Sciatic nerve (tissue), 2 donors: ENCODE measurements at places on chromosomes 1 and 21.
A peak's percentile ranks its signal among the peaks of the same experiment; 100 is the strongest.

DNA sequence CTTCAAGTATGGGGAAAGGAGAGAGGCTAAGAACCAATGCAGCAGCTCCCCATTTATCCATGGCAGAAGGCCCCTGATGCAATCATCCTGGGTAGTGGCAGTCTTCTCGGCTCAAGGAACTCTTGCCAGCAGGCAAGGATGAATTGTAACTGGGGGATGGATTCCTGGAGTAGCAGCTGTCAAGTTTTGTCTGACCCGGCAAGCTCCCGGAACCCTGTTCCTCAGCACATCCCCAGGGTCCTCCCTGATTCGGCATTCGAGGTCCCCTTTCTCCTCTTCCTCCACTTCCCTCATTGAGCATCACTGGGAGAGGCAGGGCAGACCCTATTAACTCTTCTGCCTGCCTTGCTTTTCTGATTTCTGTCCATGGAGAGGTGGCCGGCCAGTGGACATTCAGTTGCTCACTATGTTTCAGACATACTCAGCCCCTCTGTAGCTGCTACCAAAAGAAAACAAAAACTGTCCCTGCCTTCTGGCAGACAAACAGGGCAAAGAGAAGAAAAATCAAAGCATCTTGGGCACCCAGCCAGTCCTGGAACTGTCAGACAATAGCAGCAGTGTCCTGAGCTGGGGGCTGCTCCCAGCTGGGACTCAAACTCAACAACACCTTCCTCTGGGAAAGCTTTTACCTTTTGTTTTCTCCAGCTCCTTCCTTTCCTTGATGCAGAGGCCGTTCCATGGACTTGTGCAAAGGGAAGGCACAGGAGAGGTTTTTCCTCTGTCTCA lies 5.6 kb upstream of the PTCH2 start:
- peak; percentile 65 for DNase-seq

GRCh38 chr1:43432907-43433306 lies 20.8 kb downstream of the HYI start:
- DNase-seq, result peak; percentile 39

- DNase-seq, result no peak
These were observed at the start of gene TMCO2 for GRCh38 chr1:40247655-40248054. Gene TMCO2 (plus strand): TSS chr1:40247937. CDS start chr1:40247994, 57 bp downstream.

GRCh38 chr1:48031676-48032075 lies 34.5 kb upstream of the TRABD2B start:
- DNase-seq, result no peak

- no peak for DNase-seq
These were observed 33.4 kb upstream of the IFFO2 start for GRCh38 chr1:18989896-18990295.

DNA sequence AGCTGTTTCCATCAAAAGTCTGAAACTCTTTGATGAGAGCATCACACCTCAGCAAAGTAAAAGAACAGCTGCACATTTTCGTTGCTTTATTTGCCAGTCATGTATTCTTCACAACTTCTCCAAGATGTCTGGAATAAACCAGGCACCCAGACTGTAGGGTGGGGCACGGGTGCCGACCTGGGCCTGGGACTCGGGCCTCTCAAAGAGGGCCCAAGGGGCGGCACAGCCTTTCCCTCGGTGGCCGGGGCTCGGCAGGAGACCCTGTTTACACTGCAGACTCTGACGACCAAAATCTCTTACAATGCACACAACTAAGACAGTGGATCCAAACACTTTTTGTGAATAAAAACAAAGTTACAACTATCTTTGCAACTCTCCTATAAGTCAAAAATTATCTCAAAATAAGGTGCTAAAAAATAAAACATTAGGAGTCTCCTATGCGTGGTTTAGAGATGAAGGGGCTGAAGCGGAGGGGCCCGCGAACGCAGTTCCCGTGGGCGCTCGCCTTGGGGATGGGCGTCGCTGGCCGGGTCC lies 696 bp downstream of the LSS start:
- no peak for DNase-seq

- DNase-seq, result no peak
These were observed 75.9 kb downstream of the VWA5B1 start for GRCh38 chr1:20366463-20367115.

DNA sequence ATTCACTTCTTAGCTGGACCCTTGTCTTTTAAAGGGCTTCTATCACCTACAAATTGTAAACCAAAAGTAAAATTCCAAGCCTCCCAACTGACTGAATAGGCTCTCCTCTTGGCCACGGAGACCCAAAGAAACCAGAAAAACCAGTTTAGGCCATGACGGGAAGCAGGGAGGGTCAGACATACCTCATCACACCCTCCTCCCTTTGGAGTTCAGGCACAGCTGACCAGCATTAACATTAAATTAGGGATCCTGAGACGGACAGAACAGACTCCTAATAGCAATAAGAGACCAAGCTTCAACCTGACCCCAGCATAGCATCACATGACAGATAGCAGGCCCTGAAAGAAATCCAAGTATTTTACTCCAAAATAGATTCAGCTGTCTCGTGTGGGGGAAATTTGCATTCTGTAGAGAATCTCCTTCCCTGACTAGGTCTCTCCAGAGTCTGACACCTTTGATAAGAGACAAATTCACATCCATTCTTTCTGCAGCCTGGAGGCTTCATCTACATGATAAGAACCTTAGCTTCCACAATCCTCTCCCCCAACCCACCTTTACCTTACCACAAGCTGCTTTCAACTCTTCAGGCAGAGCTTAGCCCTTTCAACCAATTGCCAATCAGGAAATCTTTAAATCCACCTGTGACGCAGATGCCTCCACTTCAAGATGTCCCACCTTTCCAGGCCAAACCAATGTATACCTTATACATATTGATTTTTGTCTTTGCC lies 177.1 kb upstream of the RAB4A start:
- DNase-seq, result no peak

DNA sequence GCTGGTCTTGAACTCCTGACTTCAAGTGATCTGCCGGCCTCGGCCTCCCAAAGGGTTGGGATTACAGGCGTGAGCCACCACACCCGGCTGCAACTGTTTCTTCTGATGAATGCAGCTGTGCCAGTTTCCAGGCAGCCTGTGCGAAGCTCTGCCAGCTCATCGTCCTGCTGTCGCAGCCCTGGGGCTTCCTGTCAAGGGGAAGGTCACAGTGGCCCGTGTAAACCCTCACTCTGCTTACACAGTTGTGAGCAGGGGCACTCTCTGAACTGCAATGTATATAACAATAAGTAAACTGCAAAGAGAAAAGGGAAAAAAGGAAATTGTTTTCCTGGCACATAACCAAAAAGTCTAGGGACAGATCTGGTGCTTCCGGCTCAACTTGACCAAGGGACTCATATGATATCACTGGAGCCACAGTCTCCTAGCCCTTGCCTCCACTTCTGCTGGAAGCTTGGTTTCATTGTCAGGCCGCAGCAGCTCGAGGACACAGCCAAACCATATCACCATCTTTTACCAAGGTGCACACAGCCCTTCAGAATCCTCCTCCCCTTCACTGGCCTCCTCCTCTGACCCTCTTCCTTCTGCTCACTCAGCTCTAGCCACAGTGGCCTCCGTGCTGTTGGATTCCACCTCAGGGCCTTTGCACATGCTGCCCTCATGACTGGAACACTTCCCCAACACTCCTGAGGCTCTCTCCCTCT lies 22.8 kb upstream of the LBR start:
- DNase-seq, result peak; percentile 54

GRCh38 chr1:110240476-110241210 lies 30.5 kb downstream of the KCNC4 start:
- DNase-seq, result no peak

GRCh38 chr21:42315296-42315891 lies at the start of gene TFF3:
Gene TFF3 (minus strand): TSS chr21:42315409. CDS start chr21:42315374, 35 bp downstream.
- DNase-seq, result no peak

DNA sequence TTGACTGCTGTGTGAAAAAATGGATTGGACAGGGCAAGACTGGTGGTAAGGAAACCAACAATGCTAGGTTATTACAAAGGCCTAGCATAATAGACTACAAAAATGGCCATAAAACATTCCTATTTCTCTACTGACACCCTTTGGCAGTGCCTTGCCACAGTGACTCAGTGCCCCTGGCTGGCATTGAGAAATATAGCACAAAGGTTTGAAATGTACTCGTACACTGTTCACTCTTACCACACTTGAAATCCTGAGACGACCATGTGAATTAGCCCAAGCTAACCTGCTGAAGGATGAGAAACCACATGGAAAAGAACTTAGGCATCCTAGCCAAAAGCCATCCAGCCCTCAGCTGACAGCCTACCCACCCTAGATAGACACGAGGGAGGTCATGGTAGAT lies 149.8 kb upstream of the PALMD start:
- DNase-seq, result no peak

- DNase-seq, result peak; percentile 91
These were observed at the start of gene CSF1 for GRCh38 chr1:109910123-109910962. Gene CSF1 (plus strand): TSS chr1:109910849. CDS start chr1:109911024, 175 bp downstream.

DNA sequence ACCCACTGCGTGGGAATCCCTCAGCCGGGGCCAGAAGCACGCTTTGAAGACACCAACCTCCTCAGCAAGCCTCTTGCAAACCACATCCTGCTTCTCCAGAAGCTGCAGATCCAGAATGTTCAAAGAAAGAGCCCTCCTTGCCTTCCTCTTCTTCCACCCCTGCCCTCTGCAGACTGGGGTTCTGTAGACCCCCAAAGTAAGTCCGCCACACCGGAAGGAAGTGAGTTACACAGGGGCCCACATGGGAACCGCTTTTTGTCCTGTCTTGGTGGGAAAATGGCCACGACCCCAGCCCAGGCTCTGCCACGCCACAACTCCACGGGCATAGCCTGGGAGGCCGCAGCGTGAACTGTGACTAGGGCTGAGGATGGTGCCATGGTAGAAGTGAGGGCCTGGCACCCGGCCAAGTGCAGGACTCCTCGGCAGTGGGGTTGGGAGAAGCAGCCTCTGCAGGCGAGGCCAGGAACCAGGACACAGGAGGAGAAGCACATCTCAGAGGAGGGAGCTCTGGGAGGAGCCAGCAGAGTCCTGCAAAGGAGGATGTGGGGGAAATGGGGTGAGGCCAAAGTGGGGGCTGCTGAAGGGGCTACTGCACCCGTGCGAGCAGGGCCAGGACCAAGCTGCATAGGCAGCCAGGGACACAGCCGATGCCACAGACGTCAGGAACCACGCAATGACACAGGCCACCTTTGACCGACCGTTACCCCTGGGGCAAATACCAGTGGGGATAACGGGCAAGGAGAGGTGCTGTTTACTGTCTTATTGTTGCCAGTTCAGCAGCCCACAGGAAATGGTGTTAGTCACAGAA lies 30.9 kb downstream of the PDE9A start:
- DNase-seq, result no peak

GRCh38 chr1:204466416-204467405 lies 27.9 kb downstream of the PIK3C2B start:
- no peak for DNase-seq

GRCh38 chr21:21019681-21020080 lies 21.5 kb downstream of the NCAM2 start:
- no peak for DNase-seq

DNA sequence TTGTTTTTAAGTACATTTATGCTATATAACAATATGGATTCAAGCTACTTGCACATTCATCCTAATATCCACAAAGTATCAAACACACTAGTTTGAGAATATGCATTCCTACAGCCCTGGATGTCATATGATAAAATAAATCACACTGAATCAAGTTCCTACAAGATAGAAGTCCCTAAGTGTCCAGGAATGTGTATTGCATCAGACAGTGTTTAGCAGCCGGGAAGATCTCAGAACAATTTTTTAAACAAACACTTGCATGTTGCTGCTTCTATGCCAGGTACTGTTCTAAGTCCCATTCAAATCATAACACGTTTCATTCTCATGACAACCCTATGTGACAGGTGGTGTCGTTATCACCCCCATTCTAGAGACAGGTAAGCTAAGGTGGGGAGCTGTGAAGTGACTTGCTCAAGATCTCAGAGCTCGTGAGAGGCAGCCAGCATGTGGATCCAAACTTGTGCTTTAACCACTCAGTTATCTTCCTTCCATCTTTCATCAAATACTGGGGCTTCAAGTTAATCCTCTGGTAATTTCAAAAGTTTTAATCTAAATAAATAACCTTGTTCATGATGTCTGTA lies 68.3 kb upstream of the KIF26B start:
- no peak for DNase-seq

DNA sequence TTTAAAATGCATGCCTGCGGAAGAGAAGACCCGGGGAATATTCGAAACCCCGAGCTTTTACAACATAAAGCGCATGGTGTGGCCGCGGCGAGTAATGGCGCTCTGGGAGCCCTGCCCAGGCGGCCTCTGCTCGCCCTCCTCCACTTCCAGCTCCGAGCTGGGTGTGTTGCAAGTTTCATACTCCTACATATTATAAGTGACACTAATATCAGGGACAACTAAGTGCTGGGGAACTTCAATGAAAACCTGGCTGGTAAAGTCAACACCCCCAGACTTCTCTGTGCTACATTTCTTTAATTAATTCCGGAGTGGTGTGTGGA lies 11.8 kb downstream of the SIM2 start:
- peak; percentile 21 for DNase-seq

- DNase-seq, result no peak
These were observed 174.3 kb upstream of the DUSP10 start for GRCh38 chr1:221916176-221916575.

DNA sequence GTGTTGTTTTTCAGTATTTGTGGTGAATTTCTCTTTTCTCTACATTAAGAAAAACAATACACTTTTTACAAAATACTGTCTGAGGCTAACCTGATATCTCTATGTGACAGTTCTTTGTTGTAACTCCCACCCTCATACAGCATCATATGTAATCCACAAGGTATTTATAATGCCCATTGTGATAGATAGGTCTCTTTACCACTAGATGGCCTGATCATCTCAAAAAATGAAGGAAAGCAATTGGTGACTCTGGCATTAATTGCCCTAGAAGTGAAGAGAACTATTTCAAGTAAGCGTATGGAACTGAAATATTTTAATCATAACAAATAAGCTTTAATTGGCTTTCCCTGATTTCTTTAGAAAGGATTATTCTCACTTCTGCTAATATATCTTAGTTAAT lies 36.2 kb upstream of the HFM1 start:
- no peak for DNase-seq

DNA sequence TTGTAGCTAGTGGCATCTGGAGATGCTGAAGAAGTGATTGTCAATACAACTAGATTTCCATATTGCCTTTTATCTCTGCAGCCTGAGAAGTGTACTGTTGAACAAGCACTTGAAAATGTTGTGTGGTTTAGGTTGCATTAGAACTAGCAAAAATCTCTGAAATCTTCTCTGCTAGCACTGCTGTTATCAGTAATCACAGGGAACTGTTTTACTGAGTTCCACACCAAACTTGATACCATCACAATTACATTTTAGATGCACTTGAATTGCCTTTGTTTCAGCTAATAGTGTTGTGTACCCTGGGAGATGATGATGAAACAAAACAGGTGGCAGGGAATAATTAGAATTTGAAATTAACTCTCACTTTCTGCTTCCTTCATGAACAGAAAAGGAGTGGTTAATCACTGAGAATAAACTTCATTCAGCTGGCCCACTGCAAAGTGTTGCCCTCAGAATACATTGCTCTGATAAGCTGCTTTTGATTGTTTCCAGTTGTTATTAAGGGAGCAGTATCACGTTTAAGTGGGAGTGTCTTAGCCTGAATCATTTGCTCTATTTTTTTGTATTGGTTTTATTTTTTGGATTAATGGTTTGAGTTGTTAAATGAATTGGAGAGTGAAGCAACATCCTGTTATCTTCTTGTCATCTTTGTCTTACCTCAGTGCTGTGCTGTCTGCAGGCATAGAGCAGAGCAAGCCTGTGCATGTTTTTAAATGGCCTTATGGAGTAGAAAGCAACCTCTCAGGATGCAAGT lies 13.0 kb downstream of the FAM20B start:
- DNase-seq, result no peak
